ENCODE measurements at places on chromosomes 7 and 10.

DNA sequence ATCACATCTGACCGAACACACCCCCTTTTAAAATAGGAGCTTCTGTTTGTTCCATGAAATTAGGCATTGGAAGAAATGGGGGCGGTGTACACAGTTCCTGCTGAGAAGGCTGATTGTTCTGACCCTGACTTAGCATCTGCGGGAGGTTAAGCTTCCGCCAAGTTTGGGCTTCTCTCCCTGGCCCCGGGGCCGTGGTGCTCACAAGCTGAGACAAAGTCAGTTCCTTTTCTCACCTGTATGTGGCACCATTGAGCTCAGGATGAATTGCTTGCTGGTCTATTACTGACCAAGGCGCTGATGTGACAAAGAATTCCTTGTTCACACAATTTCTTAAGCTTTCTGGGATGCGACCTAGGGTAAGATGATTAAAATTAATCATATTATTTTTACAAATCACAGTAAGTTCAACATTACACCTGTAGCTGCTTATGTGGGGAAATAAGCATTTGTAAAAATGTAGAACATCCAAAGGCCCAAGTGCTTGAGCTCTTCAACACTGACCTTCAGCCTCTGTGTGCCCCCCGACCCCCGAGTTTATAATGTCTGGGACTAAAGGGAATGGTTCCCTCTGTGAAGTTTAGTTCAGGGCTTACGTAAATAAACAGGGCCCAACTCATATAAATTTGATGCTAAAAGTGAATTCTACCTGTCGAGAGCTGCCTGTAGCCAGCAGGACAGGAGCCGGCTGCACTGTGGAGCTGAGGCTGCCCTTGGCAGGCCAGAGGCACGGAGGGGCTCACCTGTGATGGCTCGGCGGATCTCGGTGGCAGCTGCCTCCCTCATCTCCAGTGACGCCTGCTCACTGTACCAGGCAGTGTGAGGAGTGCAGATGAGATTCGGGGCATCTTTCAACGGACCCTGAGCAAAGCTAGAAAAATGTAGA lies 50.8 kb downstream of the ZRANB1 start:
- DNase-seq = no peak

GRCh38 chr7:109498131-109498530 lies 928.5 kb downstream of the DNAJB9 start:
- DNase-seq = no peak

GRCh38 chr10:24723386-24723787 lies 300 bp downstream of the ARHGAP21 start:
- DNase-seq = peak; percentile 24

DNA sequence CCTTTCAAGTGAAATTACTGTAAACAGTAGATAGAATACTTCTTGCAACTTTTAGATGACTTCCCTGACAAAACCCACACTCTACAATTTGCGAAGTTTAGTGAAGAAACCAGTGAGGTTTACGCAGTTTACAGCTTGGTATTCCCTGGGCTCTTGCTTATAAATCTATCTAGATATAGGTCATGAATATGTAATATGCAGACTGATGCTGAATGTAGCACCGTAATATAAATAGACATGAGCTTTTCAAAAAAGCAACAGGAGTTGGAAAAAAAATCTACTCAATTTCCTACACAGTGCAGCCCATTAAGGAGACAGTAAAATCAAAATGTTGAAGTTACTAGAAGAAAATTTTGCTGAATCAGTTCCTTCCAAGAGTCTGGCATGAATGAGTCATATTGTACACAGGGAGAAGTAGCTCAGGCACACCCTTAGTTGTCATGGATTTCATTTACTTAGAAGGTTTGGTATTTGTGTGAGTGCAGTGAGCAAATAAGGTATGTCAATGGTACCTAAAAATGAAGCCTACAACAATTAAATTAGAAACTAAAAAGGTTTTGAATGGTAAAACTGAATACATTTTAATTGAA lies 67.7 kb upstream of the NEUROD6 start:
- DNase-seq = no peak

GRCh38 chr10:14009371-14010100 lies 321.2 kb downstream of the FRMD4A start:
- DNase-seq = peak; percentile 77

GRCh38 chr7:151246851-151247580 lies 1.5 kb downstream of the SMARCD3 start:
- DNase-seq = no peak

- DNase-seq = no peak
Measured at GRCh38 chr10:58180666-58181065, 87.0 kb downstream of the IPMK start.

GRCh38 chr7:98078197-98078870 lies 28.3 kb upstream of the LMTK2 start:
- no peak for DNase-seq

DNA sequence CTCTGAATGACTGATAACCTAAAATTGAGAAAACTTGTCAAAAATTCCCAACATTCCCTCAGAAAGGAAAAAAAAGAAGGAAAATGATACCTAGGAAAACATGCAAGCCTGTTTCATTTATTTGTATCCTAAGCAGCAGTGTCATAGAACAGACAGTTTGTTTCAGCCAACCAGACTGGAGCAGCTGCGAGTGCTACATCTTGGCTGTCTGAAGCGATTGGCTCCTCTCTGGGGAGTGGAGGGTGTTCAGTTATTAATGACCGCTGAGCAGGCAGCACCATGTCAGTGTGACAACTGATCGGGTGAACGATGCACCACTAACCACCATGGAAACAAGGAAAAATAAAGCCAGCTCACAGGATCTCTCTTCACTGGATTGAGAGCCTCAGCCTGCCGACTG lies at the start of gene LRRN3:
TSS of gene LRRN3 (plus strand) at position 282 of the 400 bp plus-strand sequence. CDS start 31,646 bp downstream, outside the sequence.
- peak; percentile 33 for DNase-seq

GRCh38 chr7:148727501-148728278 lies 29.0 kb downstream of the CUL1 start:
- no peak for DNase-seq

DNA sequence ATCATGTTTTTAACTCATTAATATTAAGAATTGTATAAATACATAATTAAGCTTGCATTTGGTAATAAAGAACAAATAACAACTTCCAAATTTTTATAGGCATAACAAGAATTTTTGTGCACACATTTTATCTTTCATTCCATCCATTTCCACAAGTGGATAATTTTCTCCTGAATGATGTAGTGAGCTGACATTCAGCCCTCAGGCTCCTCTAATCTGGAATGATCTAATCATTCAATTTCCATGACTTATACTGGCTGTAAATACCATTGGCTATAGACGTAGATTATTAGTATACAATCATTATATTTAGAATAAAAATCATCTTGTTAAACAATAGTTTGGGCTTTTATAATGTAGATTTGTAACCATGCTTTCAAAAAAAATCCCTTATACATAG lies 287.2 kb upstream of the GHITM start:
- DNase-seq = no peak
